Left ventricle myocardium inferior (tissue), 1 donor: ENCODE measurements at places on chromosomes 11 and 22. TPM values are rescaled to one million over a fixed set of nuclear protein-coding genes. Genes with fewer than 3 reads are reported as not detected.
A peak's percentile ranks its signal among the peaks of the same experiment; 100 is the strongest.

DNA sequence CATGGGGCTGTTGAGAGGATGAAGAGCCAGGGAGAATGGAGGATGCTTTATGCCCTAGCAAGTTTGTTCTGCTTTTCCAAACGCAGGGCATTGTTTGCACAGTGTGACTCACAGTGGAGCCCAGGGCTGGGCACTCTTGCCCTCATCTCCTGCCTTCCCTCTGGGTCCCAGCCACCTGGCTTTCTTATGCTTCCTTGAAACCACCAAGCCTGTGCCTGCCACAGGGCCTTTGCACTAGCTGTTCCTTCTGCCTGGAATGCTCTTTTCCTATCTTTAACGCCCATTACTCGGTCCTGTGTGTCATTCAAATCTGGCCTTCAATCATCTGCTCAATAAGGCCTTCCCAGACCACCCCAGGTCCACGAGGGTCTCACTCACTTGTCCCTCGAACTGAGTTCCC, 46.9 kb upstream of the RFPL3 start:
- H3K27ac ChIP-seq: no peak overlapping the region
- H3K36me3 ChIP-seq: no peaks in the 10 kb centered on the region
- DNase-seq: no peak
- peaks cover 54% of the 10 kb centered on the region for H3K27me3 ChIP-seq
- H3K4me1 ChIP-seq: no peaks in the 10 kb centered on the region

GRCh38 chr11:42762348-42762747, 549.4 kb upstream of the API5 start:
- H3K27ac ChIP-seq: no peak overlapping the region
- no peaks in the 10 kb centered on the region for H3K4me1 ChIP-seq
- H3K4me3 ChIP-seq: no peak overlapping the region
- no peaks in the 10 kb centered on the region for H3K36me3 ChIP-seq
- no peak for DNase-seq

Gene MS4A7
- total RNA-seq: 13.1 TPM

- H3K4me3 ChIP-seq: no peak overlapping the region
- peak; percentile 36 for DNase-seq
- H3K27me3 ChIP-seq: peaks cover 5% of the 10 kb centered on the region
- no peak overlapping the region for H3K27ac ChIP-seq
- no peaks in the 10 kb centered on the region for H3K36me3 ChIP-seq
These were observed 11.2 kb upstream of the IGLL1 start for GRCh38 chr22:23591201-23591791.

GRCh38 chr11:76251576-76251975, 45.3 kb upstream of the WNT11 start:
- H3K27ac ChIP-seq: no peak overlapping the region
- DNase-seq: no peak
- H3K36me3 ChIP-seq: no peaks in the 10 kb centered on the region
- H3K4me1 ChIP-seq: no peaks in the 10 kb centered on the region
- peaks cover 16% of the 10 kb centered on the region for H3K27me3 ChIP-seq
- no peak overlapping the region for H3K4me3 ChIP-seq
